ENCODE measurements at places on chromosomes 12 and 14. TPM values are rescaled to one million over a fixed set of nuclear protein-coding genes. Genes with fewer than 3 reads are reported as not detected.

Gene LYZ
- not detected for total RNA-seq

Gene NOVA1
- 6.9 TPM for total RNA-seq

Gene FAM186B
- 0.11 TPM for total RNA-seq

DNA sequence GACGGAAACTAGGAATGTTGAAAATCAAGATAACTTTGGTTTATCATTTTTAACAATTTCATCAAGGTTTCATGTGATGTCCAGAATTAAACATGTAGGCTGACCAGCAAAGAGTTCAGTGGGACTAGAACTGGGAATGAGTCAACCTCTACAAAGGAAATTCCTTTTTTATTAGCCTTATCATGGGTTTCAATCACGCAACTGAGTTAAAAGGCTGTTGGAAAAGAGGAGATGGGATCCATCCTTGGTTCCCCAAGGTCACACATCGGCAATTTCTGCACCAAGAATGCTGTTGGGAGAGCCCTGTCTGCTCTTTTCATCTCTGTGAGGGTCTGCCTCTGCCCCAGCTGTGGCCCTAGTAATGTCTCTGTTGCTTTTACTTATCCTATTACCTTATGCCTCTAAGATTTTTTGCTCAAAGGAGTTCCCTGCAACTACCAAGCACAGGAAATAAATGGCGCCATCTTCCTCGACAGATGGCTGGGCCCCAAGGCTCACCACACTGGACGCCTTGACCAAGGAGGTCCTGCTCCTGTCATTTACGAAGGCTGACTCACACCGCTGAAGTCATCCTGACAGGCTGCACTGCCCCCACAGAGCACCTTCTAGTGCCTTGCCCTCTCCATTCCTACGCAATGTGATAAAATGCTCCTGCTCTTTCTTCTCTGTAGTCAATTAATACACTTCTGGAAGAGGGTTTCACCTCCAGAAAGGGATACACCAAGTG lies 367.4 kb downstream of the GXYLT1 start:
- DNase-seq, result no peak

- DNase-seq, result no peak
Observed at GRCh38 chr14:80624581-80624980, 317.0 kb downstream of the CEP128 start.
